Activated naive CD4-positive, alpha-beta T cell treated with anti-CD3 and anti-CD28 coated beads, Interleukin-2, amount 10 ng/mL, durations not matched to agents 7 days and 5 days (primary cell): ENCODE measurements at places on chromosomes 3 and 15.

DNA sequence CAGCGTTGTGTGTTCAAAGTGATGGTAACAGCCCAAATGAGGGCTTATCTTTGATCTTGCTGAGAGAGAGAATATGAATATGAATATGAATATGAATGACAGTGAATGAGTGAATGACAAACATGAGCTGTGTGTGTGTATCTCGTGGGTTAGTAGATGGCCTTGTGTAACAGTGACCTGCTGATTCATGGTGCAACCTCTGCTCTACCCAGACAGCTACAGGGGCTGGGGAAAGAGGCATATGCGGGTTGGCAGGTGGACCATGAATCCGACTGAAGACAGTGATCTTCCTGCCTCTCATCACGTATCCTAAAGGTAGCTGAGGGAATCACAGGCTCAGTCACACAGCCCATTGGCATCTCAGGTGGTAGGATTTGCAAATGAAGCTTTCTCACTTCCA lies 58.2 kb downstream of the CHDH start:
- DNase-seq, result no peak

GRCh38 chr3:72538070-72538745 lies 310.0 kb downstream of the SHQ1 start:
- no peak for DNase-seq

GRCh38 chr15:77832874-77833273 lies 200.2 kb upstream of the LINGO1 start:
- peak; percentile 7 for DNase-seq

- DNase-seq, result no peak
Measured at GRCh38 chr3:36877930-36878685, 66.7 kb downstream of the TRANK1 start.

DNA sequence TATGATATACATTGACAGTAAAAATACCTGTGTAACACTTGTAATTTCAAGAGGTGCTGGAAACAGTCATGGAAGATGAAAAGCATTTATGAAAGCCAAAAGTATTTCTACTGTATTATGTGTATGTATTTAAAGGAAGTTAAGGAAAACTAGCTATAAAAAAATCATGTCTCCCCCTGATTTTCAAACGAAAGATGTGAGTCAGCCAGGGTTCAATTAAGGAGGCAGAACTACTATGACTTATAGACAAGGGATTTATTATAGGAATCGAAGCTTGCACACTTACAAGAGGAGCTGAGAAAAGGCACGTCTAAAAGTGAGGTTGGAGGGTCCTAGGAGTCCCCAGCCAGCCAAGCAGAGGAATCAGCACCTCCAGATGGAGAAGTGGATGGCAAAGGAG lies 119.4 kb downstream of the SUCLG2 start:
- no peak for DNase-seq

DNA sequence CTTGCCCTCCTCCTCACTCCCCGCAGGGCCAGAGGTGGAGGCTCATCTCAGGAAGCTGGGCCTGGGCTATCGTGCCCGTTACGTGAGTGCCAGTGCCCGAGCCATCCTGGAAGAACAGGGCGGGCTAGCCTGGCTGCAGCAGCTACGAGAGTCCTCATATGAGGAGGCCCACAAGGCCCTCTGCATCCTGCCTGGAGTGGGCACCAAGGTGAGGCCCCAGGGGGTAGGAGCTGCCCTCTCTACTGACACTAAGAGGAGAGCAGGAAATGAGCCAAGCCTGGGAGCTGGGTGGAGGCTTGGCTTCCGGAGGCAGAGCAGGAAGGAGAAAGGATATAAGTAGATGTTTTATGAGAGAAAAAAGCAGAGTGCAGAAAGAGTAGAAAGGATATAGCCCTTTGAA lies 4.9 kb downstream of the OGG1 start:
- DNase-seq, result peak; percentile 34

- DNase-seq, result no peak
Measured at GRCh38 chr3:123688241-123688747, 103.4 kb upstream of the HACD2 start.

DNA sequence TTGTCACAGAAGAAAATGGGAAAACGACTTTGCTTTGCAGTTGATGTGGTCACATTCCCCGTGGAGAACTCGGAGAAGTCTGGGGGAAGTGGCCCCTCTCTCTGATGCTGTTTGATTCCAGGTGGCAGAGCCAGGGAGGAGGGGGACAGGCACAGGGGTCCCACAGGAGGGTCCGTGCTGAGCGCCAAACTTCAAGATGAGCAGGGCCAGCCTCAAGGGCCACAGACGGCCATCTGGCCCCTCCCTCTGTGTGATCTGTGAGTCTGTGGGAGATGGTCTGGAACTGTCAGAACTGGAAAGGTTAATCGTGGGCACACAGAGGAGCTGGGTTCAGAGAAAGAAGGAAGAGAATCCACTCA lies 23.1 kb upstream of the CORO2B start:
- DNase-seq, result no peak
